ENCODE measurements at places on chromosomes 1 and 21. TPM values are rescaled to one million over a fixed set of nuclear protein-coding genes. Genes with fewer than 3 reads are reported as not detected.

Gene KIF2C
- total RNA-seq: 1.1 TPM

Gene C1orf116
- not detected for total RNA-seq

Gene DFFA
- total RNA-seq: 36.6 TPM

Gene GJB5
- total RNA-seq: not detected

Gene MAP1LC3C
- total RNA-seq: 0.09 TPM

Gene SPRR5
- total RNA-seq: not detected

Gene METTL18
- 7.8 TPM for total RNA-seq

Gene LENEP
- not detected for total RNA-seq

Gene ERICH3
- not detected for total RNA-seq

Gene S100A8
- not detected for total RNA-seq

Measured in fibroblast of the aortic adventitia (primary cell).